ENCODE measurements at places on chromosomes 3 and 15.

- no peak for DNase-seq
Observed at GRCh38 chr3:191563722-191564121, 102.8 kb downstream of the PYDC2 start.

- DNase-seq: peak; percentile 96
Observed at GRCh38 chr3:134381831-134382442, 7.7 kb upstream of the AMOTL2 start.

- no peak for DNase-seq
Observed at GRCh38 chr15:41937568-41937923, 34.8 kb downstream of the EHD4 start.

- DNase-seq: no peak
Observed at GRCh38 chr3:71582612-71583565, 639 bp downstream of the FOXP1 start.

- DNase-seq: peak; percentile 77
Observed at GRCh38 chr15:60212536-60212935, 185.2 kb downstream of the ANXA2 start.

DNA sequence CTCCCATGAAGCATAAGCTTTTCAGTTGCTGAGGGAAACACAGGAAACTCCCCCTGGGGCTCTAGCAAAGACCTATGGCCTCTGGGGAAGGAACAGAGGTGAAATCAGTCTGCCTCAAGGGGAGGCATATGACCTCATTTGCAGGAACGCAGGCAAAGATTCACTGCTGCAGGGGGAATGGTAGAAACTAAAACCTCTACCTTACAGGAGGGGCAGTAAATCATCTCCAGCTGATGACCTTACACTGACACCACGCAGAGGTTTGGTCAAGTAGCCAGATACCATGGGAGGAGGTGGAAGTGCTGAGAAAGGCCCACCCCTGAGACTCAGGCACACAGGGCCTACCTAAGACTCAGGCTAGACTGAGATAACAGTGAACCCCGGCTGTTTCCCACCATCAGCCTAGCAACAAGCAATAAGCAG lies 81.1 kb downstream of the RAD18 start:
- no peak for DNase-seq

DNA sequence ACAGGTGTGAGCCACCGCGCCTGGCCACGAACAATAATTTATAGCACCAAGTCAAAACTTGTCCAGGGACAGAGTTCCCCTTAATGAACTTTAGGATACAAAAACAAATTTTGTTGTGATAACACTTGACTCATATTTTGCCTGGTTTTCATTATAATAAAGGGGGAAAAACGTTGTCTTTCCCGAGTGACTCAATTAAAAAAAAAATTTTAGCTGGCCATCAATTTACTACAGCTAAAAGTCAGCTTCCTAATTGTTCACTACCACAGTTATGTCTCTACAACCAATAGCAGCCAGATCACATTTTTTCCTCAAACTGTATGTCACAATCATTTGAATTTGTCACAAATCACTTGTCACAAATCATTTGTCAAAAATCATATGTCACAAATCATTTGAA lies 116.0 kb downstream of the P3H2 start:
- no peak for DNase-seq

DNA sequence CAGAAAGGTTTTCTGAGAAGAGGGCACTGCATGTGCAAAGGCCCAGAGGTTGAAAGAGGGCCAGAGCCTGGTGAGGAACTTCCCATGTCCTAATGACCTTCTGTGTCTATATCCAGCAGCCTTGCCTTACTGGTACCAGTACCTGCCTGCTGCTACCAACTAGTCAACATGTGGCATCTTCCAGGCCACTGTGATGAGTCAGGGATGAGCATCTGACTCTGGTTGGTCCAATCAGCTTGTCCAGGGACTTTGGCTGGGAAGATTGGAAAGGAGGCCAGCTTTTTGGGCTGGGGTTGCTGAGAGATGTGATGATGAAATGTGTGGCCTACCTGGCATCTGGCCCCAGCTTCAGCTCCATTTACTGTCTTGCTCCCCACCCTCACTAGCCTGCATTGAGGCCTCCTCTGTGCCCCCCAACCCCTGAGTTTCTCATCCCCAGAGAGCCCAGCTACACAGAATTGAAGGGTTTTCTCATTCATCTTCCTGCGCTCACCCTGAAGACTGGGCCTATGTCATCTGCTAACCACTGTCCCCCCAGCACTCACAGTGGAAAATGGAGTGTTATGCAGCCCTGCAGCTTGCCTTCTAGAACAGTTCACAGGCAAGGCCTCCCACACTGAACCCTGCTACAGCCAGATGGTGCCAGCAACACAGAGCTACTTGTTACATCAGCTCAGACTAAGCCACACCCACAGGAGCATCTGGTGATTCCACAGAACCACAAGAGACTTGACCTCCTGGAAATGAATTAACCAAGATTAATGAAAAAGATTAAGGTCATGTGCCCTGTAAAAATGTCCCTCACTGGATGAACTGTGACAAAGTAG lies 1.3 kb upstream of the TWF2 start:
- DNase-seq: peak; percentile 82

DNA sequence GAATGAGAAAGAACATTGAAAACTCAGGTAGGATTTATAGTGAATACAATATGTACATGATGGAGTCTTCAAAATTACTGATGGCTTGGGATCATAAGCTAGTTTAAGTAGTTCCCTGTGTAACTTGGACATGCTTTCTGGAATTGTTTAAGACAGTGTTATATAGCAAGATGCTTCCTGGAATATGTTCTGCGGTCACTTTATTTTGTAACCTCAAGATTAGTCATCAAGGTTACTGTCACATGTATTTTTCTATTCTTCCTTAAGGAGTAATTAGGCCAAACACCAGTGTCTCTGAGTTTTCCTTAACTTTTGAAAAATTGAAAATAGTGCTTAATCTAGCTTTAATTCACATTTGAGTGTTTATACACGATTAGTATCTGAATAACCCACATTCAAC lies 760.3 kb upstream of the ARRDC4 start:
- no peak for DNase-seq

DNA sequence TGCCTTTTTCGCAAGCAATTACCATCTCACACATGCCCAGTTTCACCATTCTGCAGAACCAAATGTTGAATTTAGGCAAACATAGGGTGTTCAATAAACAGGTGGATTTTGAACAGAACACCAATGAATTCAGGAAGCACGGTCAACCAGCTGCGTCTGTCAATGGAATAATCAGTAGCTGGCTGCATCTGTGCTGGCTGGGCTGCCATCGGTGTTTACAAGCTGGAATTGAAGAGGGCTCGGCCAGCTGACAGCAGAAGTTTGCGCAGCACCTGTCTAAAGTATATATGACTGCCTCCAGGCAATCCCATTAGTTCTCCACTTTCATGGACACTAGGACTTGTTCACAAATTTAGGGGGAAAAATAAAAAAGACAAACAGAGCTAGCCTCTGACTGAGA lies 996.4 kb upstream of the CFAP20DC start:
- no peak for DNase-seq

GRCh38 chr3:183980403-183980802 lies 37.3 kb downstream of the ABCC5 start:
- no peak for DNase-seq

- peak; percentile 100 for DNase-seq
Observed at GRCh38 chr15:90165659-90166489, 35.3 kb upstream of the SEMA4B start.

DNA sequence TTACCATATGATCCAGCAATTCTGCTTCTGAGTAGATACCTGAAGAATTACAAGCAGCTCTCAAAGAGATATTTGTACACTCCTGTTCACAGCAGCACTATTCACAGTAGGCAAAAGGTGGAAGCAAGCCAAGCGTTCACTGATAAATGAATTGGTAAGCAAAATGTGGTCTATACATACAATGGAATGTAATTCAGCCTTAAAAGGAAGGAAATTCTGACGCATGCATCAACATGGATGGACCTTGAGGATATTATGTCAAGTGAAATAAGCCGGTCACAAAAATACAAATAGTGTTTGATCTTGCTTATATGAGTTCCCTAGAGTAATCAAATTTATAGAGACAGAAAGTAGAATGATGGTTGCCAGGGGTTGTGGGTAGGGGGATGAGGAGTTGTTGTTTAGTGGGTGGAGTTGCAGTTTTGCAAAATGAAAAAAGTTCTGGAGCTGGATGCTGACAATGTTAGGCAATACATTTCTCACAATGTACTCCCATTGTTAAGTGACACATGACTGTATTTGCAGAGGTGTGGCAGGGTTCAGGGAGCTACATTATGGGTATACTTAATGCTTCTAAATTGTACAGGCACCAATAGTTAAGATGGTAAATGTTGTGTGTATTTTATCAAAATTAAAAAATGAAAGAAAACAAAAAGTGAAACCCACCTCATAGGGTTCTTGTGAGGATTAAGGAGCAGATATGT lies 26.7 kb downstream of the SLC6A1 start:
- no peak for DNase-seq

DNA sequence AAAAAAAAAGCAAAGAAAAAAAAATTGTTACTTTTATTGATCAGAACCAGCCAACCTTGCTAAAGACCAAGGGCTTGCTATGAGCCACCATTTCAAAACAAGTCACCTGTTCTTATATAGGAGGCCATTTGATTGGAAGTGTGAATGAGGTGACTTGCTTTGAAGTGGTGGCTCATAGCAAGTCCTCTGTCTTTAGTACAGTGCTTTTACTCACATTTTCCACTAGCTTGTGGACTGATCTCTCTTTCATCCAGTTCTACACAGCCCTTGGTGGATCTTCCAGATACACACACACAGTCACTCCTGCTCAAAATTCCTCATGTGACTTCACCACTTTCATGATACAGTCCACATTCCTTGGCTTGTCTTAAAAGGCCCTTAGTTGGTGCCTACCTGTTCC lies 13.5 kb downstream of the CLSTN2 start:
- no peak for DNase-seq

DNA sequence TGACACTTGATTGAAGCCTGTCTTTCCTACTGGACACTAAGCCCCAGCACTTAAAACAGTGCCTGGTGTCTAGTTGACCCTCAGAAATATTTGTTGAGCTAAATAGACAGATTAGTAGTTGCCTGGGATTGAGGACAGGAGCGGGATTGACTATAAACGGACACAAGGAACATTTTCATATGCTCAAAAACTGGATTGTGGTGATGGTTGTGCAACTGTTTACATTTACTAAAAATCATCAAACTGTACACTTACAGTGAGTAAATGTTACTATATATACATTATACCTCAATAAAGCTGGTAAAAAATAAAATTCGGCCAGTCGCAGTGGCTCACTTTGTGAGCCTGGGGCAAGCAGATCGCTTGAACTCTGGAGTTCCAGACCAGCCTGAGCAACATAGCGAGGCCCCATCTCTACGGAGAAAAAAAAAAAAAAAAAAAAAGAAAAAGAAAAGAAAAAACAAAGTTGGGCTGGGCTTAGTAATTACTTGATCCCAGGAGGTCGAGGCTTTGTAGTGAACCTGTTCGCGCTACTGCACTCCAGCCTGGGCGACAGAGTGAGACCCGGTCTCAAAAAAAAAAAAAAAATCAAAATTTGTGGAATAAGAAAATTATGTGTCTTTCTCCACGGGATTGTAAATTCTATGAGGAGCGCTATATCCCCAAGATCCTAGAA lies 632 bp upstream of the IDH3A start:
- no peak for DNase-seq

- peak; percentile 44 for DNase-seq
Observed at GRCh38 chr15:51499379-51499976, 123.1 kb downstream of the DMXL2 start.

DNA sequence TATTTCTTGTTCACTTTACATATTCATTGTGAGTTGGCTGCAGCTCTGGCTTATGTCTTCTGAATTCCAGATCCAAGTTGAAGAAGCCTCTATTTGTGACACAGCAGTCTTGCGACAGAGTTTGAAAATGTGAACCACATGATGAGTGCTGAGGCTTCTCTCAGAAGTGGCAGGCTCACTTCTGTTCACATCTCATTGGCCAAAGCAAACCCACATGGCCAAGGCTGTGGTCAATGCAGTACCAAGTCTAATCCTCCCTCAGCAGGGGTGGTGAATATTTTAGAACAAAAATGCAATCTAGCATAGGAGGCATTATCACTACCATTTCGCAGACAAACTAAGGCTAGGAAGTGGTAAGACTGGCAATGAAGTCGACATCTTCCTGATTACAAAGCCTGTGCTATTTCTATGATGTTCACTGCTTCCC lies 45.2 kb downstream of the CDCP1 start:
- DNase-seq: no peak

DNA sequence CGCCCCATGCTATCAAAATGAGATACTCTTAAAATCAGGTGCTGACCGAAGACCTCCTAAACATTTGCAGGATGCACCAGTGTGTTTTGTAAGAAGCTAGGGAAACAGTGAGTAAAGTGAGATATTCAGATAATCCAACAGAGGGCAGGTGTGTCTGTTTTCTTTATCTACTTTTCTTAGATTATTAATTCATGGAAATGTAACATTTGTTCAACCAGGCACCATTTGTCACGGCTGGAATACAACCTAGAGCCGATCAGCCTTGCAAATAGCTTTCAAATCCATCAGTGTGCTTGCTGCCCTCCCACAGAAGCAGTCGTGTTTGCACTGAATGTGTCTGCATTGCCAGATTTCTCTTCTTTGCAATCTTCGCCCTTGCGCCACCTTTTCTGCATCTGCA lies 201.9 kb upstream of the CHRM5 start:
- no peak for DNase-seq

DNA sequence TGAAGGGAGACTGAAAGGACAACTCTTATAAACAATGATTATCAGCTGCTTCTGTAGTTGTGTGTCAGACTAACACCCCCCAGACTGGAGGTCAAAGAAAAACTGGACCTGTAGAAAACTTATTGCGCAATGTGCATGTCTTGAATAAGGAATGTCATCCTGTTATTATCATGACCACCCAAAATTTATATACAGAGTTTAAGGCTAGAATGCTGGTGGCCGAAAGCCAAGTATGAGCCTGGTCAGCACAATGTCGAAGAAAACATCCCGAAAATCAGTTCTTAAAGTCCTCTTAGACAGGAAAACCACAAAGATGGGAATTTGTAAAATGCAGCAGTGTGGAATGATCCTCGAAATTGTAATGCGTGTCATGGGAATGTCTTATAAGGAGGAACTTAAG lies 29.3 kb downstream of the RFTN1 start:
- no peak for DNase-seq

DNA sequence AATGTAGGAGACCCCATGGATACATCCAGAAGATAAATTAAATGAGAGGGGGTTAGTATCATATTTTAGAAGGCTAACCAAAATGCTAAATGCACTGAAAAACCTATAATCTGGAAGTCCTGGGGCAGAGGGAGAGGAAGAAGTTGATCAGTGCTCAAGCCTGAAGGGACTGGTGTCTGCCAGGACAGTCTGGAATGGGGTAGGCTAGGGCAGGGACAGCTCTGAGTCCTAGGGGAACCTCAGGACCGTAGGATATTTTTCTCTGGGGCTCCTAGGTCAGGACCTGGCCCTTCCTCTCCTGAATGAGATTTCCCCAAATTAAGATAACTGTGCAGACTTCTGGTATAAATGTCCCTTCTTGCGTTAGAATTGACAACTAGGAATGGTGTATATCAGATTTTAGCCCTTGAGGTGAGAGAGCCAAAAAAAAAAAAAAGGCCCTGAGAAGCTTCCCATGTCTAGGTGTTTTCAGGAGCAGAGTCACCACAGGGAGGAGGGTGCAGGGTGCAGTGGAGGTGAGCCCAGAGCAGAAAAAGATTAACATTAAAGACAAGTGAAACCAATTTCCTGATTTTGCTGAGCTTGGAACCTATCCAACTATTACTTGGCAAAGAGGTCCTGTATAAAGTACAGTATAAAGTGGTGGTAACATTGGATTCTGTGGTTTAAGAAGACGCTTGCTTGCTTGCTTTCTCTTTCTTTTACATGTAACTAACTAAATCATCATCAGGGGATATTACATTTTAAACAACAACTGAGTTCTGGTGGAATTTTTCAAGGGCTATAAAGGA lies 63.5 kb downstream of the HACD2 start:
- DNase-seq: no peak

- DNase-seq: no peak
Observed at GRCh38 chr3:133901083-133901482, 5.4 kb upstream of the RAB6B start.

All from foreskin keratinocyte (primary cell).